ENCODE measurements at places on chromosomes 2 and 18.

DNA sequence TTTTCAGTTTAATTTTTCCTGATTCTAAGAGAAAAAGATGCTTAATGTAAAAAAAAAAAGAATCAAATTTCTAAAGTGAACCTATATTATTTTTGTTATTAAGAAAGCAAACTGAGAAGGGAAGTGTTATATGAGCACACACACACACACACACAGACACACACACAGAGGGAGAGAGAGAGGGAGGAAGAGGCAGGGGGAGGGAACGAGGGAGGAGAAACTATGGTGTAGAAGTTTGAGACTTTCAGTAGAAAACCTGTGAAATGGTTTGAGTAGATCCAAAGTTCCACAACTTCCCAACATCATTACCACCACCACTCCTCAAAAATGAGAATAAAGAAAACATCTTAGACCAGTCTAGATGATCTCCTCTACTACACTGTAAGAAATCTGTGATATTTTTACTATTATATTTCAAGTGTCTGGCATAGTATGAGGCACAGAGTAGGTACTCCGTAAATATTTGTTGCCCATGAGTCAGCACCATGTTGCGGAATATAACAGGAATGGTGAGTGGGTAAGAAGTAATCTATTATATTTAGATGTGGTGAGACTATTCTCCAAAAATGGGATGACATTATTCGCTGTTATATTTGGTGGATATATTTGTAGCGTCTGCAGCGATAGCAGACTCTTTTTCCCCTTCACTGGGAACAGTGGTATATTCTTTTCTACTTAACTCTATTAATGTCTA lies 149.4 kb upstream of the DNMT3A start:
- DNase-seq, result no peak

DNA sequence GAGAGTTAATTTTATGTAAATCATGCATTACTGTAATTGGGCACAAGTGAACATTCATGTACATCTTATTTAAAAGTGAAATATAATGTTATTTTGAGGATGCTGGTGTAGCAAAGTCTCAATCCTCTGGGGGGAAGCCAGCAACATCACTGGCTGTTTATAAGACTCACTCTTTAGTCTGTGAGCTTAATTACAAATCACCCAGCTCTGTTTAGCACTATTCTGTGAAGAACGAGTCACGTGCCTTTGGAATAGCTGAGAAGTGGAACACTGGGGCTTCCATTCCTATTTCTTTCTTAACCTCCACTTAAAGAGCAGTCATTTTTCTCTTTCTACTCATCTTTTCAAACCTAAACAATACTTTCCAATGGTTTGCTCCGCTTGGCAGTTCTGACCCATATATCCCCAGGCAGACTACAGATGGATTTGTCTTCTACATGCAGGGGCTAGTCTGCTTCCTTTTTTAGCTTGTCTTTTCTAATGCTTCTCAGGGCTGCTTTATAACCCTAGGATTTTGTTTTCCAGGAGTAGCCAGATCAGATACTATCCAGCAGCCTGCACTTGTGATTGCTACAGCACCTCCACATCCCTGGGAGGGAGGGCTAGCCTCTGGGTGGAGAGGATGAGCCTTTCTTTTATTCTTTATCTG lies 95.3 kb upstream of the CAVIN2 start:
- no peak for DNase-seq

- DNase-seq, result no peak
Observed at GRCh38 chr2:222902660-222903059, 41.8 kb downstream of the ACSL3 start.

DNA sequence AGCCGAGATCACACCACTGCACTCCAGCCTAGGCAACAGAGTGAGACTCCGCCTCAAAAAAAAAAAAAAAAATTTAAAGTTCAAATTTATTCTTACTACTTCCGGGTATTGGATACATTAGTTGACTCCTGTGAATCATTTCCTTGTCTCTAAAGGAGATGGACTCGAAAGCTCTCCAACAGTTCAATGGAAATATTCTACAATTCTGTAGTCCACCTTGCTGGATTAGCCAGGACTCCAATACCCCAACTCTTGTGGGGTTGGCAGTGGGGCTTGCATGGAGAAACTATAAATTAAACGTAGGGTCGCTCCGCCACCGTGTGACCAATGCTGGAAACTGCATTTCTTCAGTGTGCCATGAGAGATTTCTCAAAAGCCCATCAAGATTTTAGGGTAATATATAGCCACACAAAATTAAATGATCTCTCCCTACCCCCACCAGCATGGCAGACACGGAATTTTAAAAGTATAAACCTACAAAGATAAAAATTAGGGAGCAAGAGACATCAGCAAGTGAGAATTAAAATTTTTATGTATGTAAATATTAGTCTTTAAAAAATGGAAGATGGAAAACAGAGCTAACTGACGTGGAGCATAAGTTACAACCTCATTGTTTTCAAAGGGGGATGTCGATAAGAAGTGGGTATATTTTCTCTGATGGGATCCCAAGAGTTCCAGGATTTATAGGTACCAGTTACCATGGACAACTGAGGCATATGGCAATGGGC lies 27.8 kb upstream of the GAREM2 start:
- DNase-seq, result peak; percentile 9

DNA sequence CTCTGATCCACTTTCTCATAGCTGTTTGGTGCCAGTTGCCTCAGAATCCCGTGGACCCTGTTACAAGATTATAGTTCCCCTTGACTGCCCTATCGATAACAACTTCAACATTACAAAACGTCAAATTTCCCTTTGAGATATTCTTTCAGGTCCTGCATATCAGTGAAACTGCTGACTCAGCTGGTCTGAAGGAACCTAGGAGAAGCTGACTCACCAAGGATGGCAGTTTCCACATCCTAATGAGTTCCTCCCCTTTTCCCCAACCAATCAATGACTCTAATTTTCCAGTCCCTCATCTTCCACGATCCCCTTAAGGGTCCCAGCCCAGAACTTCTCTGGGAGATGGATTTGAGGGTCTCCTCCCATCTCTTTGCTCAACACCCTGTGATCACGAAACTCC lies 27.6 kb upstream of the GNAL start:
- DNase-seq, result no peak

- no peak for DNase-seq
Observed at GRCh38 chr18:29434650-29435049, 1257.7 kb upstream of the CDH2 start.

GRCh38 chr2:132760405-132760804 lies 90.4 kb upstream of the LYPD1 start:
- no peak for DNase-seq

- DNase-seq, result no peak
Observed at GRCh38 chr2:195559431-195559914, 97.6 kb upstream of the SLC39A10 start.

DNA sequence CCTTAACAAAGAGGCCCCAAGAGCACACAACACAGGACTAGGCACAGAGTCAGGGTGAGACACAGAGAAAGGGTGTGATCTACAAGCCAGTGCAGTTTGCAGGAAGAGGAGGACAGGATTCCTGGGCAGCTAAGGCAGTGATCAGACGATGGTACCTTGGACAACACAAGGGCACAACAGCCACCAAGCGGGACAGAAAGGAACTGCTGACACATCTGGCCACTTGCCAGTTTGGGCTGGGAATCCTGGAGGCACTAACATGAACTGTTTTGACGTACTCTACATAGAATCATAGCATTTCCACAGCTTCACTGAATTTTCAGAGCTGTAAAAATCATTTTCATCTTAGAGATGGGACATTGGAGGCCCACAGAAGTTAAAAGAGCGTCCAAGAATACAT lies 221.5 kb upstream of the SLC35G4 start:
- DNase-seq, result peak; percentile 10

DNA sequence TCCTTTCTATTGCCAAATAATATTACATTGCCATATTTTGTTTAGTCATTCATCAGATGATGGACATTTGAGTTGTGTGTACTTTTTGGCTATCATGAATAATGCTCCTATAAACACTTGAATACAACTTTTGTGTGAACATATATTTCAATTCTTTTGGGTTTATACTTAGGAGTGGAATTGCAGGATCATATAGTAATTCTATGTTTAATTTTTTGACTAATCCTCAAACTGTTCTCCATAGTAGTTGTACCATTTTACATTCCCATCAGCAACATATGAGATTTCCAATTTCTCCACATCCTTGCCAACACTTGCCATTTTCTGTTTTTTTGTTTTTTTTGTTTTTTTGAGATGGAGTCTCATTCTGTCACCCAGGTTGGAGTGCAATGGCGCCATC lies 87.2 kb downstream of the B3GNT2 start:
- no peak for DNase-seq

- DNase-seq, result no peak
Observed at GRCh38 chr2:200929334-200930249, 33.9 kb downstream of the ORC2 start.
